GM23338 (cell line): ENCODE measurements at places on chromosomes 3 and 15. TPM values are rescaled to one million over a fixed set of nuclear protein-coding genes. Genes with fewer than 3 reads are reported as not detected.

GRCh38 chr15:64143276-64143675, 8.3 kb upstream of the SNX22 start:
- H3K36me3 ChIP-seq = no peaks in the 10 kb centered on the region
- H3K27me3 ChIP-seq = no peaks in the 10 kb centered on the region
- H3K4me3 ChIP-seq = no peak overlapping the region
- no peak for DNase-seq
- H3K4me1 ChIP-seq = peaks cover 3% of the 10 kb centered on the region; the same call in 1 of the 2 replicates

DNA sequence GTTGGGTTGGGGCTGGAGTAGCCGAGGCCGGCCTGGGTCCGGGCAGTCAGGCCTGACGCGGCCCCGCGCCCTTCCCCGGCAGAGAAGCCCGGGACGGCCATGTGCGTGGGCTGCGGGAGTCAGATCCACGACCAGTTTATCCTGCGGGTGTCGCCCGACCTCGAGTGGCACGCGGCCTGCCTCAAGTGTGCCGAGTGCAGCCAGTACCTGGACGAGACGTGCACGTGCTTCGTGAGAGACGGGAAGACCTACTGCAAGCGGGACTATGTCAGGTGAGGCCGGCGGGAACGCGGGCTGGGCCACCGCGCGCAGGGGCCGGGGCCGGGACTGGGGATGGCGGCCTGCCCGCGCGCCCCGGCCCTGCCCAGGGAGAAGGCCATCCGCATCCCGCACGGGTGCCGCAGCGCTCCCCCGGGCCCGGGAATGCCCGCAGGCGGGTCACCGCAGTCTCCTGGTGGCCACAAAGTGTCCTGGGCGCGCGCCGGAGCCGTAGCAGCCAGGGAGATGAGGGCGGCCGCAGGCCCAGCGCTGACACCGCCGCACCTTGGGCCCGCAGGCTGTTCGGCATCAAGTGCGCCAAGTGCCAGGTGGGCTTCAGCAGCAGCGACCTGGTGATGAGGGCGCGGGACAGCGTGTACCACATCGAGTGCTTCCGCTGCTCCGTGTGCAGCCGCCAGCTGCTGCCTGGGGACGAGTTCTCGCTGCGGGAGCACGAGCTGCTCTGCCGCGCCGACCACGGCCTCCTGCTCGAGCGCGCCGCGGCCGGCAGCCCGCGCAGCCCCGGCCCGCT, 1.3 kb downstream of the ISL2 start:
- H3K4me3 ChIP-seq = peak overlapping the region; percentile 50
- peaks cover 31% of the 10 kb centered on the region for H3K4me1 ChIP-seq
- H3K36me3 ChIP-seq = no peaks in the 10 kb centered on the region
- DNase-seq = peak; percentile 59
- H3K27me3 ChIP-seq = peaks cover 92% of the 10 kb centered on the region

- no peaks in the 10 kb centered on the region for H3K36me3 ChIP-seq
- 0 out of 2 replicates have a peak overlapping the region, but pooled peaks have one; percentile 24 for H3K27ac ChIP-seq
- no peaks in the 10 kb centered on the region for H3K27me3 ChIP-seq
- peaks cover 33% of the 10 kb centered on the region for H3K4me1 ChIP-seq
- DNase-seq = no peak
Observed at GRCh38 chr15:58330741-58331559, 100.8 kb upstream of the LIPC start.

GRCh38 chr3:65433480-65433879, 605.2 kb downstream of the MAGI1 start:
- H3K27me3 ChIP-seq = no peaks in the 10 kb centered on the region
- DNase-seq = no peak
- H3K36me3 ChIP-seq = peaks cover 41% of the 10 kb centered on the region
- no peak overlapping the region for H3K4me3 ChIP-seq

DNA sequence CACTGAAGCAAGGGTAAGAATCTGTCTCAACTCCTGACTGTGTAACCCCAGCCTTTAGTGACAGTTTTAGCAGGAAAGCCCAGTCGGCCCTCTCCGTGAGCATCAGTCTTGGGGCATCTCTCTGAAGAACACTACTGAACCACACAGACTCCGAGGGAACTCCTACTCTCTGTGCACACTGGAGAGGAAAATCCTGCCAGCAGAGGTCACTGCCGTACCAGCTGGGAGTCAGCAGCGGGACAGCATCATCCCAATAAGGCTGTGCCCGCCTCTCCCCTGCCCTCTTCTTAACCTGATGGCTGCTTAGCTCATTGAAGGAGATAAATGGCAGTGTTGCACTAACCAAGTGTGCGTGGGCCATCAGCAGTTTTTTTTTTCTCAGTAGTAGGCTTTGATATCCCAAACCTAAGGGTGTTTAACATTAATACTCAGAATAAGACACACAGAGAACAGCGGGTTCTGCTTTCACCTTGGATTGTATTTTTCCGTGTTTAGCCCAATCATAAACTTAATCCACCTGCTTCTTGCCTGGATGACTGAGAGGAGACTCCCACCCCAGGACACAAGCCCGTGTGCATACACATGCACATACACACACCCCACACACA, 26.6 kb upstream of the RASA2 start:
- no peak overlapping the region for H3K4me3 ChIP-seq
- no peaks in the 10 kb centered on the region for H3K36me3 ChIP-seq
- H3K27ac ChIP-seq = no peak overlapping the region
- DNase-seq = peak; percentile 95
- no peaks in the 10 kb centered on the region for H3K4me1 ChIP-seq

DNA sequence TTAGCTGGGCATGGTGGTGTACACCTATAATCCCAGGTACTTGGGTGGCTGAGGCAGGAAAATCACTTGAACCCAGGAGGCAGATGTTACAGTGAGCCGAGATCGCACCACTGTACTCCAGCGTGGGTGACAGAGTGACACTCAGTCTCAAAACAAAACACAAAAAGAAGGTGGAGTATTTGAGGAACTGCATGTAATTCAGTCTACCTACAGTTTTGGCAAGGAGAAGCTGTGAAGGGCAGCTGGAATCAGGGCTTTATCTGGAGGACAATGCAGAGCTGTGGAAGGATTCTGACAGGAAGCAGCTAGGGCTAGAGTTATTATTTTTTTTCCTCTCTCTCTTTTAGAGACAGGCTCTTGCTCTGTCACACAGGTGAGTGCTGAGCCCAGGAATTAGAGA, 6.8 kb downstream of the H1-8 start:
- H3K4me1 ChIP-seq = 0 out of 2 replicates have a peak, but pooled peaks cover 3% of the 10 kb centered on the region
- H3K27ac ChIP-seq = no peak overlapping the region
- no peak for DNase-seq
- no peaks in the 10 kb centered on the region for H3K27me3 ChIP-seq
- H3K36me3 ChIP-seq = no peaks in the 10 kb centered on the region

GRCh38 chr15:70478251-70478990, 284.9 kb downstream of the UACA start:
- no peaks in the 10 kb centered on the region for H3K27me3 ChIP-seq
- no peaks in the 10 kb centered on the region for H3K4me1 ChIP-seq
- H3K36me3 ChIP-seq = no peaks in the 10 kb centered on the region
- no peak for DNase-seq
- H3K27ac ChIP-seq = no peak overlapping the region
- H3K4me3 ChIP-seq = no peak overlapping the region

DNA sequence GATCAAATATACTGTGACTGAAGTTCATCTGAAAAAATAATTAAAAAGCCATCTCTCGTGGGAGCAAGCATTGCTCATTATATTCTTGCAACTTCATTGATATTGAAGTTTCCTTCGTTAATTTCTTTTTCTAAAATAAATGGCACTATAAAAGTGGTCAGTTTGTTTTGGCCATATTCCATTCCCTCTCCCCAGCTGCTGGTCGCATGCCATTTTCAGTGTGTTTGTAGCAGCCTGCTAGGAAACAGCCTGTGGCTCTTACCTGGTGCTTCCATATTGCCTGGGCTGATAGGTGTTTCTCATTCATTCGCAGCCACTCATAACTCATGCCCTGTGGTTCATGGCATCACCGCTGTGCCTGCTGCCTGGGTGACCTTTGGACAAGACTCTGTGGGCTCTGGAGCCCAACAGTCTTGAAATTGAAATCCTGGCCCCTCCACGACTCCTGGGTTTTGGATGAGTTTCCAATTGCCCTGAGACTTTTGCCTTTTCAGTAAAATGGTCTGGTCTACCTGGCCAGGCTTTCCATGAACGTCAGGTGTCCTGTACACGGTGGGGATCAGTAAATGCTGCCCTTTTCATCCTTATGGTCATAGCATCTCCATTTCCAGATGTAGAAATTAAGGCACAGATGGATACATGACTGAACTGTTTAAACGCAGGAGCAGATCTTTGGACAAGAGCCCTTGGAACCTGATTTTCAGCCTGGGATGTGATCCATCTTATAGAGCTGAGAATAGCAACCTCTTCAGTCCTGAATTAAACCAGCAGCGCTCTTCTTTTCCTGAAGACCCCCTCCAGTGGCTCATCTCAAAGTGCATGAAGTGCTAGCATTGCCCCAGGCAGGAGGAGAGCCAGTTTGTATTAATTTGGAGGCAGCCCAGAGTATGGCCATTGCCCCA, 69.4 kb downstream of the SLCO3A1 start:
- no peak overlapping the region for H3K27ac ChIP-seq
- H3K4me1 ChIP-seq = peaks cover 29% of the 10 kb centered on the region
- DNase-seq = no peak

DNA sequence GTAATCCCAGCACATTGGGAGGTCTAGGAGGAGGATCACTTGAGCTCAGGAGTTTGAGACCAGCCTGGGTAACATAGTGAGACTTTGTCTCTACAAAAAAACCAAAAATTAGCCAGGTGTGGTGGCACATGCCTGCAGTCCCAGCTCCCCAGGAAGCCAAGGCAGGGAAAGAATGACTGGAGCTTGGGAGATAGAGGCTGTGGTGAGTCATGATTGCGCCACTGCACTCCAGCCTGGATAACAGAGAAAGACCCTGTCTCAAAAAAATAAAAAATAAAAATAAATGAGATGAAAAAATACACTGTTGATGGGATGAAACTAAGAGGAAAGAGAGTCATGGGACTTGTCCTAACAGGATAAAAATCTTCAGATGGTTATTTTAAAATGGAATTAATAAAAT, 137.6 kb downstream of the IMPG2 start:
- no peak for DNase-seq
- H3K27me3 ChIP-seq = no peaks in the 10 kb centered on the region
- no peak overlapping the region for H3K4me3 ChIP-seq
- H3K4me1 ChIP-seq = no peaks in the 10 kb centered on the region
- H3K27ac ChIP-seq = no peak overlapping the region

GRCh38 chr3:73924048-73924447, 299.3 kb upstream of the PDZRN3 start:
- no peak overlapping the region for H3K27ac ChIP-seq
- H3K4me1 ChIP-seq = peaks cover 15% of the 10 kb centered on the region
- no peak for DNase-seq
- no peak overlapping the region for H3K4me3 ChIP-seq
- no peaks in the 10 kb centered on the region for H3K36me3 ChIP-seq

DNA sequence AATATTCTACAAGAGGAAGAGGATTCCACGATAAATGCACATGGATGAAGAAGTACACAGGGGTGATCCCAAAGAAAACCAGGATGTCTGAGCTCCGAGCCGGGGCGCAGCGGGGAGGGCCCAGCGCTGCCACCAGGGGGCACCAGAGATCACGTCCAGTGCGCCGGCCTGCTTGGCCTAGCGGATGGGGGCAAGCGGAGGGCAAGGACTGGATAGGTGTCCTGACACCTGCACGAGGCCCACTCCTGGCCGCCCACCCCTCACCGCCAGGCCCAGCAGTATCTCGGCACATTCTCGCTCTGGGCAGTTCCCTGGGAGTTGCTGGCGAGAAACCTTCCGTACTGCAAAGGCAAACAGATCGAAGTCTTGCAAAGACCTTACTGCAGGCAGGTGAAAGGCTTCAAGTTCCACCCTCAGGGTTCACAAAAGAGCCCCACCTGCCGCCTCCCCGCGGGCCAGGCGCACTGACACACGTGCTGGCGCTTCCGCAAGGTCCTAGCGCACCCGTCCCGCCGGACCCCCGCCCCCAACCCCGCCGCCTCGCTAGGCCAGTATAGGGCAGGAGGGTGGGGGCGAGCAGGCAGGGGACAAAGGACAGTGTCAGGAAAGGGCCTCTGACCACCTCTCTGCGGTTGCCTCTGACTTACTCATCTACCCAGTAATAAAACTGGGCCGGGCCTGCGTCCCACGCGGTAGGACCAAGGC, 3.3 kb downstream of the ANKRD63 start:
- peaks cover 64% of the 10 kb centered on the region for H3K27me3 ChIP-seq
- no peaks in the 10 kb centered on the region for H3K36me3 ChIP-seq
- H3K4me1 ChIP-seq = peaks cover 28% of the 10 kb centered on the region
- H3K27ac ChIP-seq = no peak overlapping the region

DNA sequence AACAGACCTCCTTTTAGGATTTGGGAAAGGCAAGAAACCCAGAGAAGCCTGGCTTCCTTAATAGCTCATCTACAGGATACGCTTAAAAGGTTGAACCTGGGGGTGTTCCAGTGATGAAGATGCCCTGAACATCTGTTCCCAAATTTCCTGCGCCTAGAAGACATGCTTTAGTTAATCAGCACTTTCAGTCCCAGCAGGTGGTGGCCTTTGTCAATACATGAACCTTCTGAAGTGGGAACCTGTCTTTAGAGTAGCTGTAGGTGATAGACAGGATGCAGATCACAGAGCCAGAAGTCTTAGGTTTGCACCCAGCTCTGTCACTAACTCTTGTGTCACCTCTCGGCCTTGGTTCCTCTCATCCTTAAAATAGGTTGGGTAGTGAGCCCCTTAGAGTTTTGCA, 149.7 kb upstream of the SYNPR start:
- peak; percentile 30 for DNase-seq
- H3K27me3 ChIP-seq = no peaks in the 10 kb centered on the region
- peaks cover 12% of the 10 kb centered on the region for H3K4me1 ChIP-seq
- no peak overlapping the region for H3K4me3 ChIP-seq
- H3K36me3 ChIP-seq = no peaks in the 10 kb centered on the region
- H3K27ac ChIP-seq = no peak overlapping the region

- no peak overlapping the region for H3K27ac ChIP-seq
- no peak overlapping the region for H3K4me3 ChIP-seq
- H3K4me1 ChIP-seq = no peaks in the 10 kb centered on the region
- no peaks in the 10 kb centered on the region for H3K27me3 ChIP-seq
Observed at GRCh38 chr15:80179025-80179759, 26.4 kb downstream of the FAH start.

GRCh38 chr15:101172501-101173071, 79.3 kb downstream of the CHSY1 start:
- H3K36me3 ChIP-seq = no peaks in the 10 kb centered on the region
- peaks cover 7% of the 10 kb centered on the region; the same call in 1 of the 2 replicates for H3K4me1 ChIP-seq
- DNase-seq = no peak
- H3K27ac ChIP-seq = no peak overlapping the region

DNA sequence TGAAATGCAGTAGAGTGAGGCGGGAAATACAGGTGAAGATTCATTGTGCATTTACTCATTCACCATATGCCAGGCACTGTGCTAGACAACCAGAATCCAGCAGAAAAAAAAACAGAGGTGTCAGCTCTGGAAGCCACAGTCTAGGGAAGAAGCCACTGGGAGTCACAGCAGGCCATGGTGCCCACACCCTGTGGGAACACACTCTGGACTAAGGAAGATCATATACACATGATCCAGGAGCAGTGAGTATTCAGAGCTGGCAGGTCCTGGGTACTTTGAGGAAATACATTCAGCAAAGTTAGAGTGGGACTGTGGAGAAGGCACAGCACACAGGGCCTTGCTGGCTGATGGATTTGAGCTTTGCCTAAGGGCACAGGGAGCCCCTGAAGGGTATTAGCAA, 14.8 kb downstream of the FAM240A start:
- H3K4me3 ChIP-seq = no peak overlapping the region
- H3K4me1 ChIP-seq = peaks cover 25% of the 10 kb centered on the region
- no peaks in the 10 kb centered on the region for H3K27me3 ChIP-seq
- no peak overlapping the region for H3K27ac ChIP-seq
- no peak for DNase-seq

- peaks cover 5% of the 10 kb centered on the region; the same call in 1 of the 2 replicates for H3K36me3 ChIP-seq
- peaks cover 18% of the 10 kb centered on the region for H3K4me1 ChIP-seq
- peaks cover 7% of the 10 kb centered on the region for H3K27me3 ChIP-seq
- H3K27ac ChIP-seq = no peak overlapping the region
- no peak for DNase-seq
Observed at GRCh38 chr3:112004187-112004586, 5.5 kb downstream of the TAGLN3 start.

Gene THSD4
- polyA plus RNA-seq = 0.99 and 2.0 TPM in 2 replicates

Gene PLA2G4E
- not detected in 2 replicates for polyA plus RNA-seq

Gene PRSS50
- 0.50 and 0.60 TPM in 2 replicates for polyA plus RNA-seq

Gene GRAMD2A
- polyA plus RNA-seq = 0.70 and 0.71 TPM in 2 replicates
